ENCODE measurements at places on chromosomes 12 and 14.

GRCh38 chr14:106790189-106791036, 1264.0 kb downstream of the TMEM121 start:
- no peak for DNase-seq

- DNase-seq, result no peak
Measured at GRCh38 chr12:90954428-90954827, 548 bp downstream of the CCER1 start.

DNA sequence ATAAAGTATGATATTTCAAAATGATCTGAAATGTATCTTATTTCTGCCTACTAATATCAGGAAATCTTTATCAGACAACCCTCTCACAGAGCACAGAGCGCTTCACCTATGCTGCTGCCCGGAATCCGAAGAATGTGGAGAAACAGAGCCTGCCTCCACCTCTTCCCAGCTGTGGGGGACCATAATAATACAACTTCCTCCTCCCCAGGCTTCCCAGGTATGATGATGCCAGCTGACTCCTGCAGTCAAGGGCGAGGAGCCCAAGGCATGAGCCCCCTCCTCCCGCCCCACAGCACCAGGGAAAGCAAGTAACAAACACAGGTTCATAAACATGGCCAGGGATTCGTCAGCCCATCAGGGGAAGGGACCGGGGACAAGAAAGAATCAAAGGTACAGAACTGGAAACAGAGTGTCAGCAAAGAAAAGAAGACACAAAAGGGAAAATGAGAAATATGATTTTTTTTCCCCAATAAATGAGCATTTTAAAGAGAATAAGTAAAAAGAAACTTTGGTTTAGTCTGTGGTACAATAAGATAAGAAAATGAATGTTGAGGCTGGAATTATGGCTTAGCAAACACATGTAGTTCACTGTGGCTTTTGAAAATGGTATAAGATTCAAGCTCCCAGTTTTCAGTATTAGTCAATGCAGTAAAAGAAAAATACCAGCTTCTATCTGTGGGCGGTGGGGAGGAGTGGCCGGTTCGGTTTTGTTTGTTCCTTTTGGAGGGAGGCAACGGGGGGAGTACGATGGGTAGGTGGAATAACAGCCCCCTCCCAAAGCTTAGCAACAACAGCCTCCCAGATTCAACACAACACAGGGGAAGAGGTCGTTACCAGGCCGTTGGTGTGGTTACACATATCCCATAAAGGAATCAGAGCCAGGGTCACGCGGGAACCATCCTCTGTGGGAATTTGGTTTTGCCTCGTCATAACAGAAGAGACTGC, 68.3 kb downstream of the SETD3 start:
- DNase-seq, result no peak

DNA sequence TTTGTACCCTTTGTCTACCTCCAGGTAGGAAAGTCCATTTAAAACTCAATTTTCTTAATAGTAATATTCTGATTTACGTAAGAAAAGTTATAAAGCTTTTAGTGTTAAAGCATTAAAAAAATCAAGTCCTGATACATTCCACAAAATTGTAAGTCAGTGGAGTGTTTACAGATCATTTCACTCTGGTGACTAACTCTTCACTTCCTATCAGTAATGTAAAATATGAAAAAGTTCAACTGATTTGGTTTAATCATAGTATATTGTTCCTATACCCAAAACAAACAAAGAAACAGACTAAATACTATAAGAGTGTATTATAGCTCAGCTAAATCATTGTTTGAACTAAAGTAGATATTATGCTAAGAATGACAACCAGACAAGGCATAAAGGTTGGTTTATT, 85.9 kb downstream of the VEZT start:
- peak; percentile 40 for DNase-seq

GRCh38 chr12:6271281-6271680, 39.2 kb upstream of the PLEKHG6 start:
- DNase-seq, result no peak

GRCh38 chr14:22900081-22900799, 17.2 kb downstream of the REM2 start:
- DNase-seq, result peak; percentile 85

- peak; percentile 21 for DNase-seq
Measured at GRCh38 chr12:53268630-53269562, 797 bp downstream of the ESPL1 start.

- DNase-seq, result no peak
Measured at GRCh38 chr12:117279606-117280005, 81.8 kb downstream of the NOS1 start.

- no peak for DNase-seq
Measured at GRCh38 chr12:20560935-20561334, 134.2 kb upstream of the SLCO1C1 start.

DNA sequence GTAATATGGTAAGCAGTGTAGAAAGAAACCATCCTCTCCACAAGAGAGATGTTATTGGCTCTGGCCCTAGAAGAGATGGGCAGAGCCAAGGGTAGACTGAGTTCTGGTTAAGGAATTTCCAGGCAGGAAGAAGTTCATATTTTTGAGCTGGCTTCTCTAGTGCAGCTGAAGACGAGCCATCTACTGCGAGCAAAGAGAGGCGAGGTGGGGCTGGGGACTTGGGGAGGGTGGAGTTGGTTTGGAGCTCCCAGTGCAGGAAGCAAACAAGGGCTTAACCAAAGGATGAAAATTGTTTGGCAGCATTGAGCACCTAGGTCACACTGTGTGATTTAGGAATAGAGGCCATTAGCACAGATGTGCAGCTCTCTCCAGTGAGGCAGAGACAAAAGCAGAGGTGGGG, 239.6 kb downstream of the ZFP36L1 start:
- DNase-seq, result no peak

DNA sequence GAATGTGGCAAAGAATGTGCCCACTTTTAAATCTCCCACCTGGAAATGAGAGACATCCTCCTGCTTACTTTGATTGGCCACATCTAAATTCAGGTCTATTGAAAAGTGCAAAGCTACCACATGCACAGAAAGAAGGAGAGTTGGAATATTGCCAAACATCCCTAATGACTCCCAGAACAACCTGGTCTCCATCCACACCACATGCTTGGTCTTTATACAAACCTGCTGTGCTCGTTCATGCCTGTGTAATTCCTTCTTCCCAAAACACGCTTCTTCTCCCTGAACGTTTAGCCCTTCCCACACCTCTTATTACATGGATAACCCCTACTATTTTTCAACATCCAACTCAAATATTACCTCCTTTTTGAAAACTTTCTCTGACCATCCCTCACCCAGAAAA, 66.2 kb upstream of the BCL2L14 start:
- no peak for DNase-seq

DNA sequence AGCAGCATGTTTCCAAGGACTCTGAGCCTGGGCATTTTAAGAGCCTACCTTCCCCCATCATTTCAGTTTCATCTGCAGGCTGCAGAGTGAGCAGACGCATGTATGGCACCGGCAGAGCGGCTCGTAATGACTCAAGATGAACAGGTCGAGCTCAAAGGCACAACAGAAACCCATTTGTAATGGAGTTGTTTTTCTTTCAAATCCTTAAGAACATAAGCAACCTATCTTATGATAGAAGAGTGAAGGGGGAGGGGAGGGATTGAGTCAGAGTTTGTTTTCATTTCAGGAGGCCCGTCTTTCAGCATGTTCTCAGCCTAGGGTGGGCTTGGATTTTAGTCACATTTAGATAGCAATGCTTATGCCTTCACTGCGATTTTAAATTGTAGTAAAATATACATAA, 54.9 kb upstream of the CISTR start:
- peak; percentile 44 for DNase-seq

DNA sequence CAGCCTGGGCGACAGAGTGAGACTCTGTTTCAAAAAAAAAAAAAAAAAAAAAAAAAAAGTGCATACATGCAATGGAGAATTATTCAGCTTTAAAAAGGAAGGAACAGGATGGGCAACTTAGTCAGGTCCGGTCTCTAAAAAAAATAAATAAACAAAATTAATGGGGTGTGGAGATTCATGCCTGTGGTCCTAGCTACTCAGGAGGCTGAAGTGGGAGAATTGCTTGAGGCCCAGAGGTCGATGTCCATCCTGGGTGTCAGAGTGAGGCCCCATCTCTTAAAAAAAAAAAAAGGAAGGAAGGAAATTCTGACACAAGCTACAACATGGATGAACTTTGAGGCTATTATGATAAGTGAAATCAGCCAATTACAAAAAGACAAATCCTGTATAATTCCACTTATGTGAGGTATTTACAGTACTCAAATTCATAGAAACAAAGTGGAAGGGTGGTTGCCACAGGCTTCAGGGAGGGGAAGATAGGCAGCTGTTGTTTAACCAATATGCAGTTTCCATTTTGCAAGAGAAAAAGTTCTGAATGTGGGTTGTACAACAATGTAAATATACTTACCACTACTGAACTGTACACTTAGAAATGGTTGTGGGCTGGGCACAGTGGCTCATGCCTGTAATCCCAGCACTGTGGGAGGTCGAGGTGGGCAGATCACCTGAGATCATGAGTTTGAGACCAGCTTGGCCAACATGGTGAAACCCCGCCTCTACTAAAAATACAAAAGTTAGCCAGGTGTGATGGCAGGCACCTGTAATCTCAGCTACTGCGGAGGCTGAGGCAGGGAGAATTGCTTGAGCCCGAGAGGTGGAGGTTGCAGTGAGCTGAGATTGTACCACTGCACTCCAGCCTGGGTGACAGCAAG, 12.3 kb upstream of the APOF start:
- no peak for DNase-seq

- DNase-seq, result no peak
Measured at GRCh38 chr14:76294876-76295275, 81.1 kb upstream of the ESRRB start.

- DNase-seq, result no peak
Measured at GRCh38 chr14:70858641-70859040, 48.6 kb upstream of the PCNX1 start.

All from adipocyte (in vitro differentiated cells).